Adrenal gland (tissue), 19 donors: ENCODE measurements at places on chromosomes 1 and 21. TPM values are rescaled to one million over a fixed set of nuclear protein-coding genes. Genes with fewer than 3 reads are reported as not detected.

- DNase-seq, result no peak
These were observed 22.1 kb upstream of the POU2F1 start for GRCh38 chr1:167198518-167199133.

- no peak for DNase-seq
These were observed 7.6 kb downstream of the MAN1C1 start for GRCh38 chr1:25624156-25624555.

The TSACC gene
- total RNA-seq, result 0.72 TPM

The HSF2BP gene
- total RNA-seq, result 0.47 TPM

The OR10Z1 gene
- not detected for total RNA-seq

The MASP2 gene
- total RNA-seq, result not detected

The ATG4C gene
- total RNA-seq, result 13.7 TPM
